ENCODE measurements at places on chromosomes 3 and 15.

- no peak for DNase-seq
Observed at GRCh38 chr3:10391391-10391790, 70.5 kb upstream of the SEC13 start.

DNA sequence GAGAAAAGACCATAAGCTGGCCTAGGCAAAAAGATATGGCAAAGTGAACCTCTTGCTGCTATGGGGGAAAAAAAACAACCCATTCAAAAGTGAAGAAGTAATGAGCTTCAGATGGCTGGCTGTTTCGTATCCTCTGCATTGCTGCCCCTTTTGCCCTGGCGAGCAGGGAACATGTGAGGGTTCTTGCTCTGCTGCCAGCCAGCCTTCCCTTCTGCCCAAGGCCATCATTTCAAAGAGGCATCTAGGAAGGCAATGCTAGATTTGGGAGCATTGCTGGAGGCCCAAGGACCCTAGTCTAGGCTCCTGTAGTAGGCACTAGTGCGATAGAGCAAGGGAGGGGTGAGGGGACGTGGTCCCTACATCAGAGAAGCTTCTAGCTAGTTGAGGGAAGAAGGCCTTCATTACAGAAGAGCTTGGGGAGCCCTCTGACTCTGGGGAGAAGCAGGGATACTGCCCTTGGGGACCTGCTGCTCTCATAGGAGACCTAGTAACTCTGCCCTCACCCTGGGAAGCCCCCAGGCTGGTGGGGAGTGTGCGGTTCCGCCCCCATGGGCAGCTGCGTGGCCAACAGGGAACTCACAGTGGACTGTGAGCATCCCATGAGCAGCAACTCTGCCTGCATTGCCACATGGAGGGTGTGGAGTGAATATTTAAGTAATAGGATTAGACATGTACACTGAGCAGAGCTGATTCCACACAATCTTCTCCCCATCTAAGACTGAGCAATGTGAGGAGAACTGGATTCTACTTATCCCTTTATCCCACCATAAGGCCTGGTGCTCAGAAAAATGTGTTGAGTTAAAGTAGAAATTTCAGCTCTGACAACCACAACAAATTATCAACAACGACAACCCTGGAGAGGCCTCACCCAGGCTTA lies 21.3 kb downstream of the ITGA11 start:
- DNase-seq: no peak

DNA sequence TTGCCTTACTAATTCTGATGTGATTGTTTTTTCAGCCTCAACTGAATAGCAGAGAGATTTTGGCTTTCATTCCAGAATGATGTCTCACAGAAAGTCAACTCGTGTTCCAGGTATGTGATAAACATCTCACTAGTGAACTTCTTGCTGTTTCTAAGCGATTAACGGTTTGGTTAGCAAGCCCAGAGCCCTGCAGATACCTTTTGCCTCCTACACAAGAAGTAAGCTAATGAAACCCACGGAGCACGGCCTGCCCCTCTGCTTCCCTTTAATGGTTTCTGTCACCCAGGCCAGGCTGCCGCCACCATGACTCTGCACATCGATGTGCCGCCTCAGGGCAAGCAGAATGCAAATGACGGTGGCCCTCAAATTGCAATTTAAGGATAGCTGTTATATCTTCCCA lies 155.9 kb upstream of the ICE2 start:
- DNase-seq: peak; percentile 63

GRCh38 chr3:82198009-82198408 lies 436.6 kb upstream of the GBE1 start:
- no peak for DNase-seq

DNA sequence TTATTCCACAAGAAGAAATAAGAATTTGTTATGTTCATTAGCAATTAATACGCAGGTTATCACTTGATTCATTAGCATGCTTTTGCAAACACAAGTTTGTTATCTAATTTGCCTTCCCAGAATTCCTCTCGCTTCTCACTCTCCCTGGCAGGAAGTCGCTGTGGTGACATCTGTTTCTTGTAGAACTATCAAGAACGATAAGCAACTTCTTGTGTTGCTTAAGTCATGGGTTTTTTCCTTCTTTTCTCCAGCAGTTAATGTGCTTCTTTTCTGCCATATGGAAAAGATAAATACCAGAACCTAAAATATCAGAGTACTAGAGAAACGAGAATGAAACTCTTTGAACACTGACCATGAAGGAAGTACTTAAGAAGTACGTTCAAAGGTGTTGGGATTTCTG lies 99.8 kb upstream of the CHMP2B start:
- DNase-seq: peak; percentile 19

DNA sequence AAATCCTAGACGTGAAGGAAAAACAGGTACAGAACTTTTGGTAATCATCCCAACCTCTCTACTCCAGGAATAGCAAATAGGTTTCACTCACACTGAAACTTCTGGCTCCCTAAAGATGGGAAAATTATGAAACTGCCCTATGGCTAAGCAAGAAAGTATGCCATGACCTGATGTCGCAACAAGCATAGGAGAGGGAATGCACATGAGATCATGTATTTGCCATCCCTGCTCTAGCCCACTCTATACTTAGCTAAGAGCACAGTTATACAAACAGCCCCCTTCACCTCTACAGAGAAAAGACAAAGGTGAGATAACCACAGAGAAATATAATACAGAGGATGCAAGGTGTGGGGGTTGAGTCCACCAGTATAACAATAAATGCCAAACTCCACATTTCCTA lies 102.7 kb downstream of the TBC1D5 start:
- peak; percentile 94 for DNase-seq

DNA sequence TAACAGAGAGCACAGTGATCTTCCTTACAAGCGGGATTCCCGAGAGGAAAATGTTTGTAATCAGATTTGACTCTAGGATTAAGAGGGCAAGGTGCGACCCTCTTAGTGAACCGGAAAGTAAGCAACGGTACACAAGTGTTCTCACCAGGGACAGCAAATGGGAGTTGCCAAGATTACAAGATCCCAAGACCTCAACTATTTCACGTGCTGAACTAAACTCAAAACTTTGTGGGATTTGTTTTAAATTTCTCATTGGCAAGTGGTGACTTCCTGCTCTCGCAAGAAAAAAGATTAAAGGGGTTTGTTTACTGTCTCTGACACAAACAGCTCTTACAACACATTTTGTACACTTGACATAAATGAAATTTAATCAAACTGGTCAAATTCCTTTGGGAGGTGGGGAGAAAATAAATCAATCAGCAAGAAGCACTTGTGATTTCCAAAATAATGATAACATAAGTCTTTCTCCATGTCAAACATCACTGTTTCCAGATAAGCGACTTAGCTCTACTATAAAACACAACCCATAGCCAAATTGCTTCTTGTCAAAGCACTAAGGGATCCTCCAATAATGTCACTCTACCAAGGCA lies 2.2 kb upstream of the PGPEP1L start:
- DNase-seq: no peak

DNA sequence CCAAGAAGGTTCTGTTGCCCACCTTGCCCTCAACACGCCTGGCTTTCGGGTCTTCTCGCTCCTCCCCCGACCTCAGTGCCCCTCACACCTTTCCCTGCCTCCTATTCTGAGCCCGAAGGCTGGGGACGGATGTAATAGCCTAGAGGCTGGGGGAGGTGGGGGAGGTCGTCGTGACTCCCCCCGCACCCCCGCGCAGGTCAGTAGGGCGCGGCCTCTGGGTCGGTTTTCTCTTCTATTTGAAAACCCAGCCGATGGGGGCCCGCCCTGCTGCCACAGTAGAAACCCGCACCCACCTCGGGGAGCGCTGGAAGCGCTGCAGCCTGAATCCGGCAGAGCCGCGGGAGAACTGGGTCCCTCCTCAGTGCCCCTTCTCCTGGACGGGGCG lies 1.0 kb upstream of the RBPMS2 start:
- no peak for DNase-seq

- DNase-seq: no peak
Observed at GRCh38 chr3:30667280-30667651, 60.9 kb downstream of the TGFBR2 start.

GRCh38 chr15:58705105-58705504 lies 44.4 kb downstream of the ADAM10 start:
- DNase-seq: no peak

GRCh38 chr15:77221174-77221573 lies 150.3 kb upstream of the TSPAN3 start:
- no peak for DNase-seq

DNA sequence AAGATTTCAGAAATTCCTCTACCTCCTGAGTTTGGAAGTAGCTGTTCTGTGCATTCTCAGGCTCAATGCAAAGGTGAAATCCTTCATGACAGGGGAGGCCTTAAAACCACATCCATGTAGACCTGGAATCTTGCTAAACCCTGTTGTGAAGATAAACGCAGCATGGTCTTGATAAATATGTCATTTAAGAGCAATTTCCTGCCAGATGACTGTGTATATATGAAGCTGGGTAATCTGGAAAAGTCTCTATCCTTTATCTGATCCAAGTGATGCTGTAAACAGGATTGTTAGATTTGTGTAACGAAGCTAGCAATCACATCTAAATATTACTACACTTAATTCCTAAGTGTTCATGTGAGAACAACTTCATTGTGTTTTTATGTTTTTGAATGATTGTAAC lies 9.1 kb downstream of the MCTP2 start:
- DNase-seq: no peak

DNA sequence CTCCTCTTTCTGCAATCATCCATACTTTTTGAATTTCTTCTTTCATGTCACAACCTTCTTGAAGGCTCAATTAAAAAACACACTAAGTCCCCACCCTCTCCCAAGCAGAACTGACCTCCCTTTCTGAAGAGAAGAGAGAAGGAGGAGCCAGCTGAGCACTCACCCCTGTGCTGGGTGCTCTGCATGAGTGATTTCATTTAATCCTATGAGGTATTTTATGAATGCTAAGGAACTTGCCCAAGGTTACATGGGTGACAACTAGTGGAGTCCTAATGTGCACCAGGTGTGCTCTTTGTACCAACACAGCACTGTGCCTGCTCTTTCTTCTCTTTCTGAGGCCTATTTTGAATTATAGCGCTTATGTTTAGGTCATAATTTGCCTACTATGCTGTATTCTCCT lies 135.6 kb downstream of the DUT start:
- no peak for DNase-seq

DNA sequence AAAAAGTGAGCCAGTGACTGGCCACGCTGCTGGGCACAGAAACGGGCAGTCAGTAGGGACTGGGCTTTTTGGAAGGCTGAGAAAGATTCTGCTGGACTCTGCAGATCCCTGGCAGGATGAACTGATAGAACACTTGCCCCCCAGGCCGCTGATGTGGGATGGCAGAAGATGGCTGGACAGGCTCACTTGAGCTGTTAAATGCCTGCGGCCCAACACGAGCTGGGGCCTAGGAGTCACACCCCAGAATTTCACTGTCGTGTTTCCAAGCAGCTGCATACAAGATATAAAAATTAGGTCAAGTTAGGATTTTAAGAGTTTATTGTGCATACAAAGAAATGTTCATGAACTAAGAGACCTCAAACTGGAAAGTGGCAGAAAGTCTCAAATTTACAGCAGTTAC lies 26.9 kb downstream of the GLDN start:
- no peak for DNase-seq

DNA sequence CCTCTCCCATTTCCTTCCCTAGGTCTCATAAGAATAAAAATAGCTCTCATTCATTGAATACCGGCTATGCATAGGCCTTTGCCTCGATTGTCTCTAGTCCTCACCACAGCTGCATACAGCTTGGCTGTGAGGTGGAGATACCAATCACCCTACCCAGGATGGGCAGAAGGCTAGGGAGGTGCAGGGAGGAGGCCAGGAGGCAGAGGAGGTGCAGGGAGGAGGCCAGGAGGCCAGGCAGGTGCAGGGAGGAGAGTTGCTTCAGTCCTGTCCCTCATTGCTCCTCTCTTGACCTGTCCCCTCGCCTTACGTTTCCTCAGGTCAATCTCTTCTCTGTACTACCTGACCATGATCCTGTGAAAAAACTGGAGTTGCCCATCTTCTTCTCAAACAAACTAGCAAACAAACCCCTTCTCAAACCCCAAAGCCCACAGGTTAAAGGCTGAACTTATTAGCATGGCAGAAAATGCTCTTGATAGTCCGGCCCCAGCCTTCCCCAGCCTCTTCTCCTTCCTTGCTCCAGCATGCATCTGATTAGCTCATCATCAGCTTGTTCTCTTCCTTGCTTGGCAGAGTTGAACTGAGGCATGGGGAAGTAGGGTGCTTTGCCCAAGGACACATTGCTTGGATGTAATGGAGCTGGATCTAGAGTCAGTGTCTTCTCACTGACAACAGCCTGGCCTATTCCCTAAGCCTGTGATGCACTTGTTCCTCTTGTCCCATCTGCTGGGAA lies 15.8 kb downstream of the PODXL2 start:
- DNase-seq: no peak

- peak; percentile 77 for DNase-seq
Observed at GRCh38 chr15:101167753-101168462, 83.9 kb downstream of the CHSY1 start.

- DNase-seq: peak; percentile 94
Observed at GRCh38 chr3:53804697-53805462, 41.3 kb downstream of the CHDH start.

- peak; percentile 12 for DNase-seq
Observed at GRCh38 chr3:3119393-3119851, 7.3 kb upstream of the TRNT1 start.

DNA sequence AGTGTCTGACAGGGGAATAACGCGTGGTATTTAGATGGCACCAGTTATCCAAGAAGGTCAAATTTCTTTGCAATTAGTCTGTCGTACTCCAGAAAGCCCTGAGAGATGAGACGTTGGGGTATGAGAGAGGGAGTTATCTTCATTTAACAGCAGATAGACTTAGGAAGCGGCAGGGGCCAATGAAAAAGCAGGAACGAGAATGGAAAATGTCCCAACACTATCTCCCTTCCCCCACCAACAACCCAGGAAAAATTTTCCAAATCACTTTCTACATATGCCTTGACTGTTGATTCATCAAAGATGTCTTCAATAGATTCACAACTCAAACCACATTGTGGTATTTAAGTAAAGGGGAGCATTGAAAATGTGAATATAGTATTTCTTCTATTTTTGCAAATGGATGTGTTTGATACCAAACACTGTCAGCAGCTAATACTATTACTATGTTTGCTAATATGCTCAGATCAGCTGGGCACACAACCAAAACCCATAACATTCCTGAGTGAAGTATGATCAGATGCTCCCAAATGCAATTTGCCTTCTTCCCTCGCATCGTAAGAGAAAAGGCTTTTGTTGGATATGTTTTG lies 13.3 kb upstream of the GREM1 start:
- peak; percentile 96 for DNase-seq
